ENCODE measurements at places on chromosomes 4 and X.

GRCh38 chr4:94595013-94595412 is 143.3 kb downstream of the PDLIM5 start:
- DNase-seq: no peak

- DNase-seq: no peak
Observed at GRCh38 chrX:120819126-120819525, 56.5 kb downstream of the CT47B1 start.

- DNase-seq: no peak
Observed at GRCh38 chr4:159175989-159176375, 73.1 kb downstream of the RAPGEF2 start.

DNA sequence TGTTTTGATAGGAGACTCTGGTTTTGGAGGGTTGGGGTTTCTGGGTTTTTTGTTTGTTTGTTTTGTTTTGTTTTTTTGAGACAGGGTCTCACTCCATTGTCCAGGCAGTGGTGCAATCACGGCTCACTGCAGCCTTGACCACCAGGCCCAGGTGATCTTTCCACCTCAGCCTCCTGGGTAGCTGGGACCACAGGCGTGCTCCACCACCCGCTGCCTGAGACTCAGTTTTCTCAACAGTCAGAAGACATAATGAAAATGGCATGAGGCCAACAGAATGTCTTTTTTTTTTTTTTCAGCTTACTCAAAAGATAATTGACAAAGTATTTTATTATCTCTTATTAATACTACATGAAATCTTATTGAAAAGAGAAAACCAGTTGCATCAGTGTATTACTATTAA is 32.4 kb downstream of the TNIP2 start:
- DNase-seq: no peak

- peak; percentile 66 for DNase-seq
Observed at GRCh38 chr4:138445098-138445497, 202.9 kb upstream of the SLC7A11 start.

DNA sequence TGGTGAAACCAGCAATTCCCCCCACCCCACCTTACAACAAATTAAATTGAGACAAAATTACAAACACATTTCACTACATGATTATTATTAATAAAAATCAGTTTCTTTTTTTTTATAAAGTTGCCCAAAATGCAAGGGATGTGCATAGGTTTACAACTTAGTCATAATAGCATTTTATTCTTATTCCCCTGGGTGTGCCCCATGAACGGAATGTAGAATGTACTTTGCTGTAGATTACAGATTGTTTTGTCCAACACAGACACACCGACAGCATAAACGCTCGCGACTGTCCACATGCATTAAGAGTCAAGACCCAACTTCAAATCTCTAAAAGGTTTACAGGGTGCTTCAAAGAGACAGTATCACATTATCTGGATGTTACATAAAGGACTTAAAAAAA is 72.3 kb downstream of the NYX start:
- no peak for DNase-seq
